ENCODE measurements at places on chromosomes 5 and 9.

- no peak for DNase-seq
Observed at GRCh38 chr5:120124961-120125360, 339.1 kb upstream of the PRR16 start.

DNA sequence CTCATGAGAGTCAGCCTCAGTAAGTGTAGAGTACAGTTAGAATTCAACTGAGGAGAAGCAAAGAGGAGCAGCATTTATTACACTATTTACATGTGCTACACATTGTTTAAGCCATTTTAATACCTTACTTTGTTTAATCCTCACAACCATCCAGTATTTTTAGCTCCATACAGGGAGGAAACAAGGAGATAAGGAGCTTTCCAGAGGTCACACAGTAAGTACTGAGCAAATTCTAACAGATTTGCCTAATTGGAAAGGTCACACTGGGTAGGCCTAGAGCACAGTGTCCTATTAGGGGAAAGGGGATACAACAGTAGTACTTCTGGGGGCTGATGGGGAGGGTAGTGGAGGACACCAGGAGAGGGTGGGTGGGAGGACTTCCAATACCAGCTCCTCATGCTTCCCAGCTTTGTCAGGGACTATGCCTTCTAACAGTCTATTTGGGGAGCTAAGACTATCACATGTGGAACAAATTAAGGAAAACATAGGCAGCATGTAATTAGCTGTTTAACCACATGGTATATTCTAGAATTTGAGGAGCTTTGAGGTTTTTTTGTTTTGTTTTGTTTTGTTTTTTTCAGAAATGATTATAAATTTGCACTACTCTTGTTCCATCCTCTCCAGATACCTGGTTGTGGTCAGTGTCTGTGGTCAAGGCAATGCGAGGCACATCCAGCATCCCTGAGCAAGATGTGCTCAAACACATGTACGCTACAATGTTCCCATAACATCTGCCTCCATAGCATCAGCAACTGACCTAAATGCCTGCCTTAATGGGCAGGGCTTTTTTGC is 96.0 kb upstream of the SLC12A2 start:
- peak; percentile 76 for DNase-seq

DNA sequence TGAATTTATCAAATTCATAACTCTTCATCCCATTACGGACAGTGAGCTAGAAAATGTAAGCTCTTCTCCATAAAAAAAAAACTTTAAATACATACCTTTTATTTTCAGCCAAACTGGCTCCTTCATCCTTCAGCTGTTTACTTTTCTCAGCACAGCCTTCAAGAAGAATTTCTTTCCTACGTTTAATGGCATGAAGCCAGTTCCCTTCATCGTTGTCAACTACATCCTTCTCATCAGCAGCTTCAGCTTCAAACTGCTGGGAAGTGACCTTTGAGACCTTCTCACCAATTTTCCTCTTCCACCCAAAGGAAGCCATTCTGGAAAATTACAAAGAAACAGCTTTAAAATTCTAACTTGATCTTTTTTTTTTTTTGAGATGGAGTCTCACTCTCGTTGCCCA is 9.1 kb downstream of the TTC33 start:
- DNase-seq = no peak

DNA sequence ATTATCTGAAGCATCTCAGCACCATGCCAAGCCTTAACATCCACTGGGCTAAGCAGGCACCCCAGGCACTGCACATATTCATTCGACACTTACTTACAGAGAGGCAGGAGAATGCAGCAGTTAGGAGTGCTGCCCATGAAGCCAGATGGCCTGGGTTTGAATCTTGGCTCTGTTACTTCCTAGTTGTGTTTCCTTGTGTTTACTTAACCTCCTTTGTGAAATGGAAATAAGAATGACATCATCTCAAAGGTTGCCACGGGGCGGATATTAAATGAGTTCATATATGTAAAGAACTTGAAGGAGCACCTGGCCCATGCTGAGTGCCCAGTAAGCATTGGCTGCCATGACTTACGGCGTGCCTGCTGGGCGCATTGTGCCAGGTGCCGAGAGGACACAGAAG is 565.2 kb downstream of the CDK5RAP2 start:
- DNase-seq = no peak

DNA sequence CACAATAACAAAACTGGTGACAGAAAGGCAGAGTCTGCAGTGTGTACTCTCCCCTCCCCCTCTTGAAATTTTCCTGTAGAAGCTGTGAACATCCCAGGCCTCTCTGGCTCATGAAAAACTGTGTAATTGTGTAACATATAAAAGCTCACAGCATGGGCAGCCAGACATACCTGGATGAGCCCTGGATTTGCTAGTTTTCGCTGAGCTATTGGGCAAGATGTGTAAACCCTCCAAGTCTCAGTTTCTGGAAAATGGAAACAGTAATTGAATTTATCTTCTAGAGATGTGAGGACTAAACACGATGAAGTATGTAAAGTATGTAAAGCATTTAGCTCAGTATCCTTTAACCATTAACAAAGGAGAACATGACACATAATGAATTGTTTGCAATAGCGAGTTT is 143.2 kb upstream of the ANKH start:
- DNase-seq = peak; percentile 68

DNA sequence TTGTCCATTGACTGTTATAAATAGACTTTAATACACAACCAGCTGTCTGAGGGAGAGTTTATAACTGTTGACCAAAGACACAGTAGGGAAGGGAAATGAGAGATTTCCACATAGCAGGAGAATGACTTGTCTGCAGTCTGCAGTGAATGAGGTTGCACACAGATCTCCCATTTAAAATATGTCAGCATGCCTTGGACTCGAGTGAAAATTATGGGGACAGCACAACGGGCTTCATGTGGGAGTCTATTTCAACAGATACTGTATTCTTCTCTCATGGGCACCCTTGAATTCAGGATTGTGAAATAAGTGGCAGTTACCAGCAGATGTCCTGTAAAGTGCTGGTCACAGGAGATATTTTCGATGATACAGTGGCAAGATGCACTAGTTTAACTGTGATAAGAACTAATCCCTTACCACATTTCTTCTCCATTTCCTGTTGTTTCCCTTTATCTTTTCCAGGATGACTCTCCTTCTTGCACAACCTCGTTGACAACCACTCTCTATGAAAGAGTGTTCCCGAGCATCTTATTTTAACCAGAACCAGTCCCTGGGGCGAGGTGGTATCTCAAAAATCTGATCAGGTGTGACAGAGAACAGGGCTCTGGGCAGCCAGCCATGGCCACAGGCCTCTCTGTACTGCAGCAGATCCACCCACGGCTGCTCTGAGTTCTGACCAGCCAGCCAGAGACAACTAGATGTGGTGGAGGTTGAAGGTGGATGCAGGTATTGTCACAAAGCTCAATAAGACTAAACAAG is 51.5 kb upstream of the MAP3K1 start:
- DNase-seq = peak; percentile 59

- DNase-seq = no peak
Observed at GRCh38 chr9:4214486-4214885, 85.4 kb downstream of the GLIS3 start.

GRCh38 chr5:91052977-91053740 is 330.0 kb downstream of the ARRDC3 start:
- DNase-seq = no peak

GRCh38 chr5:81936066-81936465 is 35.8 kb upstream of the ATG10 start:
- no peak for DNase-seq

GRCh38 chr9:130078547-130078946 is 24.8 kb downstream of the GPR107 start:
- no peak for DNase-seq

DNA sequence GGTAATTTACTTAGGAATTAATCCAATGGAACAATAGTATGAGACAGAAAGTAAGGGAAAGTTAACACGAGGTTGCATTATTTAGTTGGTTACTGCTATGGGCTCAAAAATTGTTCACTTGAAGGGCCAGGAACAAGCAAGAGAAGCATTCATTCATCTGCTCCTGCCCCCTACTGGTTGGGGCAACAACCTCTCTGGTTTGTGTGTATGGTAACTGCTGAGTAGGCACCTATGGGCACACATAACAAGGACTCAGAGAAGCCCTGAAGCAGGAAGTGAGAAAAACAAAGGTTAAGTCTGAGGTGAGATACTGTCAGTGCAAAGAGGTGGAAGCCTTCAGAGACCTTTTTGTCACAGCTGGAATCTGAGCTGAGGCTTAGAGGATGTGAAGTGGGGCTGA is 34.4 kb upstream of the RANBP6 start:
- DNase-seq = no peak

- DNase-seq = peak; percentile 68
Observed at GRCh38 chr9:129336130-129336528, 158.1 kb upstream of the IER5L start.

- DNase-seq = no peak
Observed at GRCh38 chr9:133492061-133493021, 13.4 kb upstream of the SLC2A6 start.

DNA sequence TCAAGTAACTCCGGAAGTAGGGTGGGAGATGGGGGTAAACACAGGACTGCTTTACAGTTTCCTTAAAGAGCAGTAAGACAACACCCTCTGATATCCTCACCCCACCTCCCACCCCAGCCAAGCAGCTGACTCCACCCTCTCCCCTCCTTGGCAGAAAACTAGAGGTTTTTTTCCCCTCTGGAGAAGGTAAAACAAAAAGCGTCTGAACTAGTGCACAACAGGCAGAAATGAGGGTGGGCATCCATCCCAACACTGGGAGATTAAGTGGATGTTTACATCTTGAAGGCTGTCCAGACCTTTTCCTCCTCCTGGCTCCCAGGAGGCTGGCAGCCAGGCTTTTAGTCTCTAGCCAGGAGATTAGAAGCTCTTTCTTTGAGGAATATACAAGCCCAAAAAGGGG is 13.9 kb upstream of the CTNNAL1 start:
- no peak for DNase-seq

DNA sequence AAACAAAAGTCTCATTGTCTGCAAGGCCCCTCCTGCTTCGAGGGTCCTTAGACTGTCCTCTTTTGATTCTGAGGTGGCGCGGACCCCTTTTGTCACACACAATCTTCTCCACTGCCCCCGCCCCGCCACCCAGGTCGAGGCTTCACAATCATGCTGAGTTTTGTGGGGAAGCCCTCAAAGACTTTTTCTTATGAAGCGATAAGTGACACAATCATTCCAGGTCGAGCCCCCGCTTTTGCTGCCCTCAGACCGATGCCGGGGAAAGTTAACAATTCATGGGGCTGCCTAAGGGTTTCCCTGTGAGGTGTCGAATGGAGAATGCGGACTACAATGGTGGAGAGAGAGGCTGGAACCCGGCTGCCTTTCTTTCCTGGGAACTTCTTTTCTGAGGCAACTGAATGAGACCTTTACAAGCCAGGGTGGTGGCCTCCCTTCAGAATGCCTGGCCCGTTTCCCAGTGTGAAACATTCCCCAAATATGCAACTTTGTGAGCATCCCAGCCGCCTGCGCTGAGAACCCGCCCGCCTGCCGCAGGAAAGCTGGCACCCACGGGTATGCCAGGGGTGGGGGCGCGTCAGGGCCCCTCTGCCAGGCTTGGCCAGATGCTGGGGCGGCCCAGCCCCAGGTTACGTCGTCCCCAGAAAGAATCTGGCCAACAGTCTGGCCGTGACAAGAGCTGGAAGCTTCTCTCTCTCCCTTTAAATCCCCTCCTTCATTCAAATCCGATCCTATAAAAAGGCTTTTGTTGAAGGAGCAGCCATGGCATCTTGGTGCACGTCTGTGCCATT is 71.9 kb downstream of the MAP1B start:
- peak; percentile 92 for DNase-seq

DNA sequence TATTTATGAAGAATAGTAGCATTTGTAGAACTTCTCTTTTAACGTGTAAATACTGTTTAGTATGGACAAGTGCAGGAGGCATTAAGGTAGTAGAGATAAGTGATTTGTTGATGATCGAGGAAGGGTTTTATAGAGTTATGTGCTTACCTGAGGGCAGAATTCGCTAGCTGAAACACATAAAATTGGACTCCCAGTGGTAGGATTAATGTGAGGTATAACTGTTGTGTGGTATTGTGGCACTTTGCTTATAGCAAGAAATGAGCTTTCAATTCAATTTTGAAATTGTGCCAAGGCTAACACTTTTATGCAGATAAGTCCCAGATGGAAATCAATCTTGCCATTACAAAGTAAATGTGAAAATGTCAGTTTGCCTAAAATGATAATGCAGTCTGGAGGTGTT is 1.2 kb downstream of the AP3S1 start:
- no peak for DNase-seq

GRCh38 chr9:109771087-109771486 is 8.9 kb upstream of the PALM2AKAP2 start:
- peak; percentile 99 for DNase-seq

DNA sequence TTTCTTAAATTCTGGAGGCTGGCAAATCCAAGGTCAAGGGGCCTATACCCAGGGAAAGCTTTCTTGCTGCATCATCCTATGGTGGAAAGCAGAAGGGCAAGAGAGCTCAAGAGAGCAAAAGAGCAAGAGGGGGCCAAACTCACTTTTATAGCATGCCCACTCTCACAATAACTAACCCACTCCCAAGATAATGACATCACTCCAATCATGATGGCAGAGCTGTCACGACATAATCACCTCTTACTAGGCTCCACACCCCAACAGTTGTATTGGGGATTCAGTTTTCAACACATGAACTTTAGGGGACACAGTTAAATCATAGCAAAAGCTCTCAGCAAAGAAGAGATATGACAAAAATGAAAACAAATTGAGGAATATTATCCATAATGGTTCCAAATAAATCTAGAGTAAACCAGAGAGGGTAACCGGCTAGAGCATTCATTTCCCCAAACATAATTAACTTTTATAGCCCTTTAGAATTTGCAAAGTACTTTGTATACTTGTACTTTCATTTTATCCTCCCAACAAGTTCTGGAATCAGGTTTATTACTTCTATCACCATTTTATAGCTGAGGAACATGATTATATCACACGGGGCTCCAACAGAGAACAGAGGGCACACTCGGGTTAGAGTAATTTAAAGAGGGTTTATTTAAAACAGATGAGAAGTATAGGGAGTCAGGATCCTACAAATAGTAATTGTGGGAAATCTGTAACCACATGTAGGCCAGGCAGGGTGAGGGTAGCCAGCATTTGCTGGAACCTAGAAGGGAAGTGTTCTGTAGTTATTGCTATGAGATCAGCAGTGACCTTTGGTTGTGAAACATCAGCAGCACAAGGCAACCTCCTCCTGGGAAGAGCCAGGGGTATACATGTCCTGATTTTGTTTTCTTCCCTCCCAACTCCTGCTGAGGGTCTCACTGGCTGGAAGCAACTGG is 7.2 kb upstream of the TARS1 start:
- DNase-seq = peak; percentile 43

DNA sequence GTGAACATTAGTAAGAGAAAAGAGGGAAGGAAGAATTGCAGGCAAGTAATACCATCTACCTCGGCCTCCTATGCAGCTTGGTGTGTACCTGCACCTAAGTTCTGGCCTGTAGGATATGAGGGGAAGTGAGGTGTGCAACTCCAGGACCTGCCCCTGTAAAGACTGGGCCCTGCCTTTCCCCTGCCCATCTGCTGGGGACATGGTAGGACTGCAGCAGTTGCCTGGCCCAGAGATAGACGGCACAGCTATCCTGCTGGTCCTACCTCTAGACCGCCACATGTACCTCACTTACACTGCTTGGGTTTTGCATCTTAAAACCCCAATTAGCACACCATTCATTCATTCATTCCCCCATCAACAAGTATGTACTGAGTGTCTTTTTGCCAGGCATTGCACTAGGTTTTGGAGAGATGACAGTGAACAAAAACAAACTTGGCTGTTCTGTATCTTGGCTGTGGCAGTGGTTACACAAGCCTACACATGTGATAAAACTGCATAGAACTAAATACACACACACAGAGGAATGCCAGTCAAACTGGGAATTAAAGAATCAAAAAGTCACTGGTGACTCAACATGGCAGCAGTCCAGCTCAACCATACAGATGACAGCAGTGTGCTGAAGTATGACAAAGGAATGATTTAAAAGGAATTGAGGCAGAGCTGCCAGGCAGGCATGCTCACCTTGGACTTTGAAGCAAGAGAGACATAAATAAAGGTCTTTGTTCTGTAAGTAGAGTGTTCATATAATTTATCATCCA is 23.3 kb upstream of the MGAT1 start:
- peak; percentile 73 for DNase-seq
